NCI-H1105 (cell line): ENCODE measurements at places on chromosomes 2 and 18.

GRCh38 chr2:121898483-121898882, 143.0 kb downstream of the TSN start:
- DNase-seq: no peak

GRCh38 chr2:161870401-161870930, 203.5 kb downstream of the DPP4 start:
- no peak for DNase-seq

DNA sequence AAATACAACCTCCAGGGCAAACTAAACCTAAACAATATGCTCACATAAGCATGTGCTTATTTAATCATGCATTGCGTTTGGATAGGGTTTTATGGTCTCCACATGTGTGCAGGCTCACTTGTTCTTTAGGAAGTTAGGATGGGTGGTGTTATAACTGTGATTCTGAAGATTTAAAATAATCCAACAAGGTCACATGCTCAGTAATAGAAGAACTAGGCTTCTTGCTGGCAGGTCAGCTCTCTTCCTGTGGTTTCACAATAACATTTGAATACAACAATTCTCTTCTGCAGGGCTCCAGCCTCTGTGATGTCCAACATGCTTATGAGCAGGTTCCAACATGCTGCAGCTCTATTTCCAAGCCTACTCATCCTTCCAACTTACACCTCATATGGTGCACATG, 84.0 kb downstream of the MYL12B start:
- DNase-seq: no peak

- DNase-seq: peak; percentile 72
Measured at GRCh38 chr2:68416081-68416675, 50.9 kb downstream of the FBXO48 start.

DNA sequence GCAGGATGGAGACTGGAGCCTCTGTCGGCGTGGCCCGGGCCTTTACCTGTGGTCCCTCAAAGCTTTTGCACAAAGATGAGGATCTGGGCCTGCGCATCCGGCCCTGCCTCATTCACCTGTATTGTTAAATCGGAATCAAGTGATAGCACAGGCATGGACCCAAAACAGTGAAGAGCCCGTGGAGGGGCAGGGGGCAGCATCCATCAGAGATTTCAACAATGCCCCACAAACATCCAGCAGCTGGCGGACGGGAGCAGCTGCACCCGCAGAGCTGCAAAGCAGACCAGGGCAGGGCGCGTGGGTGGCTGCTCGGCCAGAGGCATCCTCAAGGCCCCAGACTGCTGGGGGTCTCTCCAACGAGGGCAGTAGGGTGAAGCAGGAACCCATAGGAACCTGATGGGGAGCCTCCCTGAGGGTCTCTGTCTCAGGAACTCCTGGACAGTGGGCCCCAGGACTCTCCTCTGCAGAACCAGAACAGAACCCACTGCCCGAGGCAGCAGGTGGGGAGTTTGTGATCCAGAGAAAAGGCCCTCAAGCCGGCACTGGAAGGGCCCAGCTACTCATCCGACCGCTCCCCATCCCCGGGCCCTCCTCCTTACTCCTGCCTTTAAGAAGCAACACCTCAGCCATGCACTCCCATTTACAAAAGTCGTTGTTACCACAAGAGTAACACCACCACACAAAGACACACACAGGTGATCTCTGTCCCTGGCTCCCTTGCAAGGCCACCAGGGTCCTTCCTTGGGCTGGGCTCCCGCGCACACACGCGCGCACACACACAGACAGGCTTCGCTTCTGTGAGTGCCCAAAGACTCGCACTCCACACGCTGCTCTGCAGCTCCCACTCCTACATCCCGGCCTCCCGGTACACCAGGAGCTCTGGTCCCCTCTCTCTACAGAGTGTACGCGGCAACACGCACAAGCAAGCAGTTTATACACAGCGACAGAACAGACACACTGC, 28.8 kb downstream of the HDAC4 start:
- DNase-seq: no peak

DNA sequence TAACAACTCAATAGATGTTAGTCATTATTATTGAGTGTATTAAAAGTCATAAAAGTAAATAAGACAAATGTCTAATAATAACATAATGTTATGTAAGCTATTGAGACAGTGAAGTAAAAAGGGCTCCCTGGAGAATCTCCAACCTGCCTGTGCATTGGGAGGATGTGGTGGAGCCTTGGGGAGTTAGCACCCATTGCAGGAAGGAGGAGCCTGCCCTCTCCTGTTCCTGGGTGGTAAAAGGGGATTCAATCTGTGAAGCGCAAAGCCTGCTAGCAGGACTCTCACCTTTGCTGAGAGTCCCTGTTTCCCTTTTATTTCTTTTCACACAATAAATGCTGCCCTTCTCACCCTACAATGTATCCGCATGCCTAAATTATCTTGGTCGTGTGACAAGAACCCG, 206.1 kb downstream of the RAB3GAP1 start:
- no peak for DNase-seq

GRCh38 chr2:69796174-69796573, 33.3 kb upstream of the GMCL1 start:
- no peak for DNase-seq

- no peak for DNase-seq
Measured at GRCh38 chr2:60317844-60318243, 235.6 kb downstream of the BCL11A start.

DNA sequence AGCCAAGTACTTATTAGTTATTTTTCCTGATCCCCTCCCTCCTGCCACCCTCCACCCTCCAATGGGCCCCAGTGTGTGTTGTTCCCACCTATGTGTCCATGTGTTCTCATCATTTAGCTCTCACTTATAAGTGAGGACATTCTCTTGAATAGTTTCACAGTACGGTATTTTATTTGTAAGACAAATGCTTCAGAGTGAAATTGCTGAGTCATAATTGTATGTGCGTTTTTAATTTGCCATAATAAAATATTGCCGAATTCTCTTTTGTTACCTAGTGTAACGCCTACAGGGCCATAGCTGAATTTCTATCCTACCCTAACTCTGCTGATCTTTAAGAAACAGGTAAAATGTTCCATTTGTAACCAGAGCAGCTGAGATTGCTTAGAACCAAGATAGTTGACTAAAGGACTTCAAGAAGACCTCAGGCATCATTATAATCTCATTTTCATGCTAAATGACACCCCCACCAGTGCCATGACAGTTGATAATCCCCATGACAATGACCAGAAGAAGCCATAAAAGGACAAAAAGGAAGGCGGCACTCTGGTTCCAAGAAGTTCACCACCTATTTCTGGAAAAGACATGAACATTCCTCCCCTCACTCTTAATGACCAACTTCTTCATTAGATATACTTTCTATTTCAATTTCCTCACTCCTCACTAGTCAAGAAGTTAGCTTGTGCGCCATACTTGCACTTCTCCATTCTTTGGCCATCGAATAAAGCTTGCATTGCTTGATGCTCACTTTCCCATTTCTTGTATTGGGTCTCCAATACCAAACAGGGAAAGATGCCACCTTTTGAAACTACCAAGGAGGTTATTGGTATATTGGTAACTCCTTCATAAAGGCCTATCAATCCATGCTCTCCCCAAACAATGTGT, 18.4 kb downstream of the SCN9A start:
- DNase-seq: no peak

DNA sequence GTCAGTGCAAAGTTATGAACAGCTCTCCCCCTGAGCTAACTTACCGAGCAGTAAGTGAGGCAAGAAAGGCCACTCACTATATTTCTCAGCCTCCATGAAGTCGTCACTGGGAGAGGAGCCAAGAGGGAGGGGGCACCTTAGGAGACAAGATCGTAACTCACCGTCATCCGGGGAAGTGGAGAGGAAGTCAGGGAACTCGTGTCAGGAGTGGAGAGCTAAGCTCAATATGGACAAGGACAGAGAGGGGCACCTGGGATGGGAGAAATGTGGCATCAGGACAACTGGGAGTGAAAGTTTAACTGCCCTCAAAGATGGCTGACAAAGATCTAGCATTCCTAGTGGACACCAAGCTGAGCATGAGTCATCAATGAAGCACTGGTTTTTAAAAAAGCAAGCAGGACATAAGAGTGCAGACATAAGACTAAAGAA, 37.1 kb downstream of the BCL11A start:
- no peak for DNase-seq

- DNase-seq: no peak
Measured at GRCh38 chr18:45324495-45325113, 290.7 kb upstream of the SLC14A2 start.

- DNase-seq: no peak
Measured at GRCh38 chr2:69372767-69373166, 14.3 kb downstream of the GFPT1 start.

DNA sequence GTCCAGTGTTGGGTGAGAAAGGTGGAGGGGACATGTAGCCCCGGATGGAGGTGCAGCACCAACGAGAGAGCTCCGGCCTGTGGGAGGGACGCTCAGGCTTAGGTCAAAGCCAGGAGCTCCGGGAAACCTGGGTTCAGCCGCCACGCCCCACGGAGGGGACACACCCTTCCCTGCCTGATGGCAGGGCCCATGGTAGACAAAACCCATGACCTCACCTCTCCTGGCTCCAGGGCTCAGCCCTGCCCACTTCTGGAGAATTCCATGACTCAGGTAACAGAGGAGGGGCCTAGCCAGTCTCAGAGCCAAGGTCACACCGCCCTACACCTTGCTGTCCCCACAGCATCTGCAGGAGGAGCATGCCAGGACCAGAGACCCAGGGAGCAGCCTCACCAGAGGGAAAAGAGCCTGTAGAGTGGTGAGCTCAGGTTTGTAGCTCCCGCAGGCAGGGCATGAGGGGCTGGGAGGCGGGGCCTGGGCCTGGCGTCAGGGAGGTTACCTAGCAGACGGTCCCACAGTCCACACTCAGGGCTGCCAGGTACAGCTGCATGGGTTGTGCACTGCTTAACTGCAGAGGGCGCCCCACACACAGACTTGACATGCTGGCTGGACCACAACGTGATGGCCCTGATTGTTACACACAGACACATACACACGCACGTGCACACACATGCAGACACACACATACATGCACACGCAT, 70.8 kb upstream of the SMAD7 start:
- DNase-seq: no peak

- no peak for DNase-seq
Measured at GRCh38 chr18:9746958-9747357, 38.9 kb downstream of the RAB31 start.

GRCh38 chr2:36889795-36890194, 76.5 kb downstream of the STRN start:
- no peak for DNase-seq

DNA sequence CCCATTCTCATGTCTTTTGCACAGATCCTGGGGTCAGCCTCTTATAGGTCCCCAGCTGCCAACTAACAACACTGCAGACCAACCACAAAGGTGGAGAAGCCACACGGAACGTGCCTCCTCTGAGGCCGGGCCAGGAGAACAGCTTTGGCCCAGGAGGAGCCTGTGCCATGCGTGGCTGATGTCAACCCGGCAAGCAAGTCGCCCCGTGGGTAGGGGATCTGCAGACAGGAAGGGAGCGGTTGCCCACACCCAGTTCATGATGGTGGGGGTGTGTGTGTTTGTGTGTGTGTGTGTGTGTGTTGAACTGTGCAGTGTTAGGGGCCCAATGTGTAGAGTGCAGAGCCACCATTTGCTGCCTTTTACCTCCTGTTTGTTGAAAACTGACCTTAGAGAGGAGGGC, 2.4 kb upstream of the CLEC4F start:
- no peak for DNase-seq

DNA sequence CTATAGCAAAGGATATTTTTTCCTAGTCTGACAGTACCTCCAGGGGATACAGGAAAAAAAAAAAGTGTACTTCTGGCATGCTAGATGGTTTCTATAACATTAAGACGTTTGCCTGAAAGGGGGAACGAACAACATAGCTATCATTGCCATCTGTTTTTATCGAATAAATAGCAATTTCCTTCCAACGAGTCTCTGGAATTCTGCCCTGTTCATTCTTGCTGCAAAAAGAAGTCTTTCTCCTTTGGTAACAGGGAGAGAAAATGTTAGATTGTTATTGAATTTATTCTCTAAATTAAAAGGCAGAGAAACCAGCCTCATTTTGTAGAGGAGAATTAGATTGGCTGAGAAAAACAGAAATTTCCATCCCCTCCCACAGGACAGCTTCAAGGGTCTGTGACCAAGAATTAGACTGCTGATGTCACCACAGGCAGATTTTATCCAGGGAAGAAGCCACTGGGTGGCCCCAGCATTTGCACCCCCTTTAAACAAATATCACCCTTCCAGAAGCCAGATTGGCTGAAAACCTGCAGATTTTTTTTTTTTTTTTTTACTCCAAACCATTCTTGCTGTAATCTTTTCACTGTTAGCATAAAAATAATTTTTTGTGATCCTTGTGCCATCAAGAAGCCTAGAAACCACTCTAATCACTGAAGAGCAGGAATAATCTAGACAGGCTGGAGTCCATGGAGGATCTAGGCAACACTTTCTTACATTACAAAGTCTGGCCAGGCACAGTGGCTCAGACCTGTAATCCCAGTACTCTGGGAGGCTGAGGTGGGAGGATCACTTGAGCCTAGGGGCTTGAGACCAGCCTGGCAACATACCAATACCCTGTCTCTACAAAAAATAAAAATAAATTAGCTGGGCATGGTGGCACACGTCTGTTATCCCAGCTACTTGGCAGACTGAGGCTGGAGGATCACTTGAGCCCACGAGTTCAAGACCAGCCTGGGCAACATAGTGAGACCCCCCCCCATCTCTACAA, 12.0 kb downstream of the WDFY1 start:
- no peak for DNase-seq

GRCh38 chr2:144466637-144467036, 53.3 kb downstream of the ZEB2 start:
- DNase-seq: peak; percentile 25

DNA sequence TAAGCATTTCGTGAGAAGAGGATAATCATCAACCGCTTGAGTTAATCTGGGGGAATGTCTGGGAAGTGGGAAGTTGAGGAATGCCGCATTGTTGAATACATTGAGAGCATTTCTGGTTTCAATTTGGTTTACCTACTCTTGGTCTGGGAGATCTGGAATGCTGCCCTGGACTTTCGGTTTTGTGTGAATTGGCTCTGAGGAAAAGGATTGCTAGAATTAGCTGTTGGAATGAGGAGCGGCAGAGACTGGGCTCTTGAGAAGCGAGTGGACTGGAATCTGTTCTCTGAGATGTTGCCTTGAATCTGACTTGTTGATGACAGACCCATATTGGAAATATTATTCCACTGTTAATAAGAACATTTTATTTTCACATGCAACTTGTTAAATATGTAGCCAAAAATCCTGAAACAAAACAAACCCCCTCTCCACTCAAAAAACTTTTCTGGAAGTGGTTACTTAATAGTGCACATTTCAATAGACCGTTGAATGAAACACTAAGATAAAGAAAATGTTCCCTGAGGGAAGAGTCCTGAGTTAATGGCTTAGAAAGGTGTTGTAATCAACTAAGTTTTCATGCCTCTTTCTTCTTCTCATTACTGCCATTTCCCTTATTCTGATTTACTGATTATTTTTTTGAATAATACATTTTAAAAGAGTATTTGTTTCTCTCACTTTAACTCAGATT, 50.8 kb downstream of the PTPRM start:
- DNase-seq: no peak

GRCh38 chr2:138321458-138321857, 180.1 kb upstream of the SPOPL start:
- DNase-seq: peak; percentile 20

- DNase-seq: no peak
Measured at GRCh38 chr2:65032019-65032975, 23.9 kb upstream of the CEP68 start.

GRCh38 chr2:241728627-241729026, 5.8 kb upstream of the D2HGDH start:
- DNase-seq: no peak

- no peak for DNase-seq
Measured at GRCh38 chr18:74631623-74632350, 34.1 kb downstream of the ZNF407 start.
